ENCODE measurements at places on chromosomes 1 and 21.

- no peak for DNase-seq
These were observed 19.0 kb downstream of the CDC42 start for GRCh38 chr1:22071511-22071910.

GRCh38 chr1:159817276-159818041 is 9.2 kb upstream of the SLAMF8 start:
- no peak for DNase-seq

- no peak for DNase-seq
These were observed 8.7 kb upstream of the SLC2A5 start for GRCh38 chr1:9078015-9078751.

DNA sequence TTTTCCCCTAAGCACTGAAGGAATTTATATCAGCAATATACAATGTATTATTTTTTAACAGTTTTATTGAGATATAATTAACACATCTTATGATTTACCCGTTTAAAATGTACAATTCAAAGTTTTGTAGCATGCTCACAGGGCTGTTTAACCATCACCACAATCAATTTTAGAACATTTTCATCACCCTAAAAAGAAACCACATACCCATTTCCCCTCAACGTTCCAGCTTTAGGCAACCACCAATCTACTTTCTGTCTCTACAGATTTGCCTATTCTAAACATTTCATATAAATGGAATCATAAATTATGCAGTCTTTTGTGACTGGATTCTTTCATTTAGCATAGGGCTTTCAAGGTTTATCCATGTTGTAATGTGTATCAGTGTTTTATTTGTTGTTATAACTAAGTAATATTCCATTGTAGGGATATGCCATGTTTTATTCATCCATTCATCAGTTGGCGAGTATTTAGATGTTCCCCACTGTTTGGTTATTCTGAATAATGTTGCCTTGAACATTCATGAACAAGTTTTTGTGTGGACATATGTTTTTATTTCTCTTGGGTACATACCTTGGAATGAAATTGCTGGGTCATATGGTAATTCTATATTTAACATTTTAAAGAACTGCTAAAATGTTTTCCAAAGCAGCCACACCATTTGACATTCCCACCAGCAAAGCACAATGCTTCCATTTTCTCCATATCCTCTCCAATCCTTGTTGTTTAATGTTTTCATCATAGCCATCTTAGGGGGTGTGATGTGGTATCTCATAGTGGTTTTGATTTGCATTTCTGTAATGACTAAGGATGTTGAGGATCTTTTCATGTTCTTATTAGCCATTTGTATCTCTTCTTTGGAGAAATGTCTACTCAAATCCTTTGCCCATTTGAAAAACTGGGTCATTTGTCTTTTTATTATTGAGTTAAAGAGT is 188.5 kb downstream of the TM2D1 start:
- no peak for DNase-seq

DNA sequence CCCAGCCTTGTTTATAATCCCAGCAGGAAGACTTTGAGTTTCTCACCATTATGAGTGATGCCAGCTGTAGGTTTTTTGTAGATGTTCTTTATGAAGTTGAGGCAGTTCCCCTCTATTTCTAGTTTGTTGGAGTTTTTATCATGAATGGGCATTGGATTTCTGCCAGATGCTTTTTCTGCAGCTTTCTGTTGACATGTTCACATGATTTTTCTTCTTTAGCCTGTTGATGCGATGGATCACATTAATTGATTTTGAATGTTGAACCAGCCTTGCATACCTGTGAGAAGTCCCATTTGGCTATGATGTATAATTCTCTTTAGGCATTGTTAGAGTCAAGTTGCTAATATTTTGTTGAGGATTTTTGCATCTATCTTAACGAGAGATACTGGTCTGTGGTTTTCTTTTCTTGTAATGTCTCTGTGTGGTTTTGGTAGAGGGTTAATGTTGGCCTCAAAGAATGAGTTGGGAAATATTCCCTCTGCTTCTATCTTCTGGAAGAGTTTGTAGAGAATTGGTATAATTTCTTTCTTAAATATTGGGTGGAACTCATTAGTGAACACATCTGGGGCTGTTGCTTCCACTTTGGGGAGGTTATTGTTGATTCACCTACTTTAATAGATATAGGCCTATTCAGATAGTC is 33.2 kb downstream of the ZBTB40 start:
- no peak for DNase-seq

GRCh38 chr1:174445351-174445750 is 2.4 kb upstream of the GPR52 start:
- DNase-seq: no peak
